ENCODE measurements at places on chromosomes 5 and 9.

- peak; percentile 29 for DNase-seq
Observed at GRCh38 chr5:14595189-14595588, 13.6 kb downstream of the OTULINL start.

DNA sequence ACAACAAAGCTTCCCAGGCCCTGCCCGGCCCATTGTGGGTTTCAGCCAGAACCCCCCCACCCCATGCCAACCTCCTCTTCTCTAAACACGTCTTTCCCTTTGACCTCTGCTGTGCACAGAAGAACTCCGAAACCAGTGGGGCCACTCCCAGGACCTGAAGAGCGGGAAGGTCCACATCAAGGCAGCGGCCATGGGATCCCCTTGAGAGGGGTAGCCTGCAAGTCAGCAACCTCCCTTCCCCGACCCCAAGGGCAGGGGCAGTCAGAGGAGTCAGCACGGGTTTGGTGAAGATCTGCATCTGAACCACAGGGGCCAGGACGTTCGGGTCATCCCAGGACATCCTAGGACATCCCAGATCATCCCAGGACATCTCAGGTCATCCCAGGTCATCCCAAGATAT lies 379.9 kb upstream of the IRX4 start:
- DNase-seq, result no peak

GRCh38 chr9:96382175-96382574 lies 1.3 kb downstream of the SLC35D2 start:
- DNase-seq, result no peak

DNA sequence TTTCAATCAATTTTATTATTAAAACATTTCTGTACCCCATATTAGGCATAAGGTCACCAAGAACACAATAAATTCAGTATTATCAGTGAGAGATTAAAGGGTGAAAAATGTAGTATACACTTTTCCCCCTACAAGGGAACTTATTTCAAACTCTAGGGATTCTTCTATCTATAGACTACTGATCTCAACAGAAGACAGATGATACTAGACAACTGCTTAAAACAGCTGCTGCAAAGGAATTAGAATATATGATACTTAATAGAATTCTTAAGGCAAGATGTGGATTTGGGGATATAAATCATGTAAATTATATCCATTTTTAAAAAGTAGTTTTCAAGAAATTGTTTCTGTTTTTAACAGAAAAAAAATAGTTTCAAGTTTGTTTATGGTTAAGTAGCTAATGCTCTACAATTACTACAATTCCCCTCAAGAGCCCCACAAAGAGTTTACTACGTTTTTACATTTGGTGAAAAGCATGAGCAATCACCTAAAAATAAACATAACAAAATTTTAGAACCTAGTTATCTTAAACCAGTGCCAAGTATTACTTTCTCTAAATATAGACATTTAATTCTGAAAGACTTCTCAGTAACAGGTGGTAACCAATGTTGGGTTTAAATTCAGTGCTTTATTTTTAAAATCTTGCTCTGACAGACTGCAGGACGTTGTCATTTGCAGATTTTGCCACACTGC lies 6.0 kb downstream of the KIF24 start:
- DNase-seq, result no peak
